Neural progenitor cell (in vitro differentiated cells): ENCODE measurements at places on chromosomes 1 and 21. TPM values are rescaled to one million over a fixed set of nuclear protein-coding genes. Genes with fewer than 3 reads are reported as not detected.

DNA sequence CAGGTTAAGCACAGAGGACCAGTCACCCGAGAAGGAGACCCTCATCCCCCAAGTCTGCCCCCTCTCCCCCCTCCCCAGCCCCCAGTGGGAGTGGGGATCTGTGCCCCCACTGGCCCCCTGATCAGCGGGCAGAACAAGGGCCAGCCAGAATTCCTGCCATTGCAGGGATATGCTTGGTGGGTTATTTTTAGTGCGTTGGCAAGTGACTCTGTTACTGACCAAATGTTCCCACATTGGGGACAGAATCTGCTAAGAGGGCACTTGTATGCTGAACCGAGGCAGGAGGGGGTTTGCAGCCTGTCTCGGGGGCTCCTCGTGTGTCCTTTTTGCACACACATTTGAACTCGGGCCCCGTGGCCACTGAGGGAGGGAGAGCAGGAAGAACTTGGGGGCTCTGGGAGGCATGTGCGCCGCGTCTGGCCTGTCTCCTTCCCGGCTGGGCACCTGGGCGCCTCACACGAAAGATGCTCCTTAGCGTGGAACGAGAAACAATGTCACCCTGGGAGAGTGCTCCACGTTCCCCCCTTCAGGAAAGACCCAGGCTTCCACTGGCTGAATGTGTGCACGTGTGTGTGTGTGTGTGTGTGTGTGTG, 66.4 kb upstream of the CASZ1 start:
- no peaks in the 10 kb centered on the region for H3K36me3 ChIP-seq
- no peak overlapping the region for H3K4me3 ChIP-seq
- DNase-seq = no peak
- H3K4me1 ChIP-seq = peaks cover 18% of the 10 kb centered on the region
- H3K27ac ChIP-seq = no peak overlapping the region

- no peak for DNase-seq
- peaks cover 9% of the 10 kb centered on the region for H3K4me1 ChIP-seq
- no peaks in the 10 kb centered on the region for H3K36me3 ChIP-seq
- no peak overlapping the region for H3K4me3 ChIP-seq
- H3K27me3 ChIP-seq = no peaks in the 10 kb centered on the region
These were observed 97.8 kb upstream of the ZC3H11B start for GRCh38 chr1:219710529-219711194.

DNA sequence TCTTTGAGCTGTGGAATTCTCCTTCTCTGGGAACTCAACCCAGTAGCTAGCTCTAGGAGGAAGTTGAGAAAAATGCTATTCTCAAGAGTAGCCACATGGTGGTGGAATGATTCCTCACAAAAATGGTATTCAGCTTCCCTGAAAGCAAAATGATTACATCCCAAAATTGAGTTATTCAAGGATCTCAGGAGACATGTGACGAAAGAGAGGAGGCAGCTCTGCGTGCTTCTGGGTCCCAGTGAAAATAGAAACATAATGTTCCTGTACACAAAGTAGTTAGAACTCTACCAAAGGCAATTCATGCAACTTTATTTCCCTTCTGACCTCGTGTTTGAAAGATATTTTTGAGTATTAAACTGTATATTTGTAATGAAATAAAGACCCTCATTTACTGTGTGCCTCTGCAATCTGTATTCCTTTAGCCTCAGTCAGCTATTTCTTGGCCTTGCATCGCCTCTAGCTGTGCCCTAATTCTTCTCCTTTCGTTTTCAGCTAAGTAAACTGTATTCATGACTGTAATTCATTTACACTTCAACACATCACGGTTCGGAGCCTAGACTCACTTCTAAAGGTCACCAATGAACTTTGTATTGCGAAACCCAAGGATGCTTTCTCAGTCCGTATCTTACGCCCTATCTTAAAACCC, 167.3 kb downstream of the FASLG start:
- H3K4me1 ChIP-seq = no peaks in the 10 kb centered on the region
- H3K27ac ChIP-seq = no peak overlapping the region
- H3K4me3 ChIP-seq = no peak overlapping the region
- H3K27me3 ChIP-seq = no peaks in the 10 kb centered on the region

DNA sequence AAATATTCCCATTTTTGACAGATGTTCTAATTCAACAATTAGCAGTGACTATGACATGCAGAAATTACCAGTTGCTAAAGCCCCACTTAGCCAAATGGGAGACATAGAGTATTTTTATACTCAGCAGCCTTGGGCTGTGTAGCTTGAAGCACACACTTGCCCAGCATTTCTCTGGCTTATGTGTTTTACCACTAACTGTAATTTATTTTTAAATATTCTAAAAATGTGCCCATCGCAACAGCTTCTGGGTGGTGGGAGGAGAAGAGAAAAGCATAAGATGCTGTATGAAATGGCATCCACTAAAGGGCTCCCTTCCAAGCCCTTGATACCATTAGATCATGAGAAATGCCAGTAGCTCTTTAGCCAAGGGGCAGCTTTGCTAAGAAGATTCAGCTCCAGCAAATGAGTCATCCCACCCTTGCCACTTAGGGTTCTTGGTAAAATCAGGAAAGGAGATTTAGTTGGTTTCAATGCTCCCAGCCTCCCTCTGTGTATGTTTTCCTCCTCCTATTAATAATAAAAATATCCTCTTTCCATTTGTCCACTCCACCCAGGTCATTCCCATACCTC, 462.7 kb upstream of the DEPDC1 start:
- no peaks in the 10 kb centered on the region for H3K27me3 ChIP-seq
- no peak overlapping the region for H3K27ac ChIP-seq
- peaks cover 9% of the 10 kb centered on the region for H3K4me1 ChIP-seq
- H3K4me3 ChIP-seq = no peak overlapping the region

Gene CFHR1
- total RNA-seq = not detected in 2 replicates
